ENCODE measurements at places on chromosomes 2 and 18.

- no peak for DNase-seq
These were observed 121.4 kb upstream of the HS6ST1 start for GRCh38 chr2:128439791-128440665.

DNA sequence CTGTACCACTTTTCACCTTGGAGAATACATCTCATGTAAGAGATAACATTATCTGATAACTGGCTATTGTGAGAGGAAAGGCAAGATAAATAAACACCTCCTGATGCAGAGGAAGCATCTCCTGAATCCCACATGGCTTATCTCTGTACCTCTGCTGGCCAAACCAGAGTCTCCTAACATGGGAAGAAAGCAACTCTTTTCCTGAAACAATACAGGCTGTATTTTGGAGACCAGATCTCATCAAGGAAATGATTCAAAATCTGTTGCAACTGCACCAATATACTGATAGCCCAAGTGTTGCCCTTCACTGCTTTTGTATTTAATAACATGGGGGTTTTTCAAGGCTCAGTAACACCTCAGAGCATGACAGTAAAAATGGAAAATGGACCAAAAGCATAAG, 106.9 kb downstream of the MREG start:
- DNase-seq = no peak

- DNase-seq = no peak
These were observed 118.4 kb upstream of the PPP1CB start for GRCh38 chr2:28633204-28633603.

DNA sequence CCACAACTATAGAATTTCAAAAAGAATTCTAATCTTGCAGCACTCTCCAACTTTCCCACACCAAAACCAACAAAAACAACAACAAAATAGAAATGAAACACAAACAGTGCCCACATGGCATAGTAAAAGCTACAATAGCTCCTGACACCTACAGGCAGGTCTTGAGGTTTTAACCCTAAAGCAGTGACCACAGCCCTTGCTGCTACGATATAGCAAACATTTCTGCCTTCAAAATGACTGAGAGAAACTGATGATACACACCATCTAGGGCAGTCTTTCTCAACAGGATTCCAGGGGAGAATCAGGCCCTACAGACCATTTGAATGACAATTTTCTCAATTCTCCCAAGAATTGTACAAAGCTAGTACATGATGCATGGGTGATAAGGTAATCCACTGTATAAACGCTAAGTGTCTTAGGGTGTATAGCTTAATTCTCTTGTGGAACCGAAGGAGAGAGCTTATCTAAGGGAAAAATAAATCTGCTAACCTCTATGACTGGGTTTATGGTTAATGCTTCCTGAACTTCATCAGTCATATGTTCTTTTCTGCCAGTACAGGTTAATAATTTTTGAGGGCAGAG, 46.5 kb downstream of the TRAK2 start:
- DNase-seq = no peak

GRCh38 chr2:241844066-241844728, 14.5 kb downstream of the PDCD1 start:
- peak; percentile 68 for DNase-seq

DNA sequence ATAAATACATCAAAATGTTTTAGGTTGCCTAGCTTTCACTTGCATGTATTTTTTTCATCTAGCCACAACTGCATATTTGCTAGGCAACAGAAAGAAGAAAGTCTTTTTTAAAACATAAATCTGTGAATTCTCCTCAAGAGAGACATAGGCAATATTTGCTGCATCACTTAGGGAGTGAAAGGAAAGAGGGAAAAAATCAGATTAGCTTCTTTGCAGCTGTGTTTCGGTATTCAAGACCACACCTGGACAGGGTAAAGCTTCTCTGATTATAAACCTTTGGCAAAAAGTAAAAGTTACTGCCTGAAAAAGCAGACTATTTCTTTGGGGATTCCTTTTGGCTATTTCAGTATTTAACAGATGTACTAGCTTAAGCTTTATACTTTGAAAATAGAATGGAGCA, 280.9 kb upstream of the ZSWIM2 start:
- no peak for DNase-seq

DNA sequence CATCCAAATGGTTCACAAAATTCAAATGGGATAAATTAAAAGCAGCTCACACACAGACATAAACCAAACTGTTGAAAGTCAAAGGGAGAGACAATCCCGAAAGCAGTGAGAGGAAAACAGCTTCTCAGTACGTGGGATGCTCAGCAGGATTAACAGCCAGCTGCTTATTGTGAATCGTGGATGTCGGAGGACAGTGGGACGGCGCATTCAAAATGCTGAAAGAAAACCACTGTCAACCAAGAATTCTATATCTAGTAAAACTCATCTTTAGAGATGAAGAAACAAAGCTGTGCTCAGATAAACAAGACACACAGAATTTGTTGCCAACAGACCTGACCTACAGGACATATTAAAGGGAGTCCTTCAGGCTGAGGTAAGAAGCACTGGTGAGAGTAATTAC, 102.9 kb downstream of the NFATC1 start:
- DNase-seq = no peak

DNA sequence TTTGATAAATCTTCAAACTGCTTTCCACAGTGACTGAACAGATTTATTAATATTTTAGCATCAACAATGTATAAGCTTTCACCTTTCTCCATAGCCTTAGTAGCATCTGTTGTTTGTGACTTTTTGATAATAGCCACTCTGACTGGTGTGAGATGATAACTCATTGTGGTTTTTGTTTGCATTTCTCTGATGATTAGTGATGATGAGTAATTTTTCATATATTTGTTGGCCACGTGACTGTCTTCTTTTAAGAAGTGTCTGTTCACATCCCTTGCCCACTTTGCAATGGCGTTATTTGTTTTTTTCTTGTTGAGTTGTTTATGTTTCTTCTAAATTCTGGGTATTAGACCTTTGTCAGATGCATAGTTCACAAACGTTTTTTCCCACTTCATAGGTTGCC, 952.9 kb downstream of the TRIB2 start:
- no peak for DNase-seq

DNA sequence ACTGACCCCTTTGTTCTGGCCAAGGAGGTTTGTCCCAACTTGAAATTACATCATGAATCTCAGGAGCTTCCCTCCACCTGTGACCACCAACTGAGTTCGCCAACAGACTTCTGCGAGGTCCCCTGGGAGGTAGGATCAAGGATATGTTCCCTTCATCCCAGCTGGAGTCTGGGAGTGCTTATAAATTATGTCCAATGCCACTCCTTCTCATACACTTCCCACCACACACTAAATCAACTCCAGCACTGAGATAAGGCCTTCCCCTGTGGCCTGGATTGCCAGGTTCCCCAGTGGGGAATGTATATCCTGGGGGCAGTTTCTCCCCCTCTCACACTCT, 99.2 kb downstream of the RND3 start:
- DNase-seq = no peak

GRCh38 chr2:137747509-137747908, 216.8 kb upstream of the HNMT start:
- DNase-seq = no peak

DNA sequence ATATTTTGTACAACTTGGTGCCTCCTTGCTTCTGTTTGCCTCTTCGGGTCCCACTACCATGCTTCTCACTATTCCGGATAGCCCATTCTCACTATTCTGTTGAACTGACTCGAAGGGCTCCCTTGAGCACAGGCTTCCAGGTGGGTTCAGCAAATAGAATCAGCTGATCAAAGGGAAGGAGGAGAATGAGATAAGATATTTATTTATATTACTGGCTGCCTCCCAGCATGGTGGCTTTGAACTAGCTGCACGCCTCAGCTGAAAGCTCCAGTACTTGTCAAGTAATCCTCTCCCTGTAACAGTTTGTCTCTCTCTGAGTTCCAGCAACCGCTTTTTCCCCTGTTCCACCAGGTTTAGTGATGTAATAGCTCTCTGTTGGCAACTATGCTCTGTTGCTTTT, 187.8 kb upstream of the HNRNPA3 start:
- DNase-seq = no peak

- DNase-seq = no peak
These were observed 112.3 kb downstream of the TNS1 start for GRCh38 chr2:217890445-217890844.

- DNase-seq = no peak
These were observed 8.6 kb downstream of the ITPRID2 start for GRCh38 chr2:181900007-181900651.

DNA sequence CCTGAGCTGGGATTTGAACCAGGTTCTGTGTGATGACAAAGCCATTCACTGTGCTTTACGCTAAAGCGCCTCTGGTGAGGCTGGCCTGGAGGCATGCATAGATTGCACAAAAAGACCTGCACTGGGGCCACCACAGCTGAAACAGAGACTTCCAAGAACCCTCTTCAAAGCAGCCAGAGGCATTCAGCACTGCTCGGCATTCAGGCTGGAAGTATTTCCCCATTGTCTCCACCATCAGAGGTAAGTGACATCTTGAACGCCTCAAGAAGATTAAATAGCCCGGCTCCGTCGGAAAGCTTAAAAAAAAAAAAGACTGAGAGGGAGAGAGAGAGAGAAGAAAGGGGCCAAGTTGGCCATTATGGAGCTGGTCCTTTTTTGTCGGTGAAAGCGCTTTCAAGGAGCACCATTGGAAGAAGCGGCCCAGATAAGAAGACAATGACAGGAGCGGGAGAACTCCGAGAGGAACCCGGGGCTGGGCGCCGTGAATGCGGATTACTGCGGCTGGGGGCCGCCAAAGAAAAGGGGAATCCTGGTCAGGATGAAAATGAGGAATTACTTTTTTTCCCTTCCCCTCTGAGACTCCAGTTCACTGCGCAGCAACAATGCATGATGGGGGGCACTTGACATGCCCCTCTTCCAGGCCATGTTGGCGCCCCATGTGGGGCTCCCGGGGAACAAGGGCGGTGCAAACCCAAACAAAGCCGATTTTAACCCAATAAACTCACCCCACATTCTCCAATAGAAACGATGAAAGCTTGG, 228.3 kb downstream of the MYCN start:
- no peak for DNase-seq

GRCh38 chr18:74333091-74333490, 17.5 kb downstream of the C18orf63 start:
- no peak for DNase-seq

GRCh38 chr2:105544591-105545377, 145.9 kb upstream of the FHL2 start:
- no peak for DNase-seq

GRCh38 chr18:76421685-76422078, 73.4 kb downstream of the ZNF516 start:
- no peak for DNase-seq

Data from activated CD8-positive, alpha-beta memory T cell treated with anti-CD3 and anti-CD28 coated beads for 1 hour (primary cell).